ENCODE measurements at places on chromosomes 6 and 20.
A peak's percentile ranks its signal among the peaks of the same experiment; 100 is the strongest.

GRCh38 chr6:150922137-150922536 lies 56.6 kb downstream of the MTHFD1L start:
- DNase-seq, result no peak

DNA sequence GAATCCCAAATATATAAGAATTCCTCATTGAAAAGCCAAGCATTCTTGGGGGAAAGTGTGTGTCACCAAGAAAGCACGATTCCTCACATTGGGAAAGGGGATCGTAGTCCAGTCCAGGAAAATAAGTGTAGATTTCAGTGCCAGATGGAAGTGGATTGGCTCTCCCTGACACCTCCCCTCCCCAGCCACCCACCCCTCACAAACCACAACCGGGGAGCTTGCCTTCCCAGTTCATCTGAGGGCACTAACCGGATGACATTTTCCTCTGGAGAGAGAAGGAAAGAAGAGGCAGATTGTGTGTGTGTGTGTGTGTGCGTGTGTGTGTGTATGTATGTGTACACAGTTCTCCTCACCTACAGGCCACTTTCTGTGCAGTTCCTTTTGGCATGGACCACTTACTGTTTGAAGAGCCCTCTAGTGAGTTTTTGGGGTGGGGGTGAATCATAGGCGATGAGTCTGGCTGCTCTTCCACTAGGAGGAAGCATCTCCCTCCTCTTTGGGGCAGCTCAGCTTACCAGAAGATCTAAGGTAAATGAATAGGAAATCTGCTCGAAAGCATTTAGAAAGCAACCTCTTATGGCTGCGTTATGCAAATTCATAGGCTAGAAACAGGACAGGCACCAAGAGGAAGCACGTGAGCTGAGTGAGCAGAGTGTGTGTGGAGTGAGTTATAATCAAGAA lies 20.8 kb downstream of the DAAM2 start:
- DNase-seq, result no peak

- DNase-seq, result no peak
These were observed 82.0 kb upstream of the B3GAT2 start for GRCh38 chr6:71038711-71039344.

GRCh38 chr6:111381123-111381522 lies 101.9 kb downstream of the REV3L start:
- no peak for DNase-seq

DNA sequence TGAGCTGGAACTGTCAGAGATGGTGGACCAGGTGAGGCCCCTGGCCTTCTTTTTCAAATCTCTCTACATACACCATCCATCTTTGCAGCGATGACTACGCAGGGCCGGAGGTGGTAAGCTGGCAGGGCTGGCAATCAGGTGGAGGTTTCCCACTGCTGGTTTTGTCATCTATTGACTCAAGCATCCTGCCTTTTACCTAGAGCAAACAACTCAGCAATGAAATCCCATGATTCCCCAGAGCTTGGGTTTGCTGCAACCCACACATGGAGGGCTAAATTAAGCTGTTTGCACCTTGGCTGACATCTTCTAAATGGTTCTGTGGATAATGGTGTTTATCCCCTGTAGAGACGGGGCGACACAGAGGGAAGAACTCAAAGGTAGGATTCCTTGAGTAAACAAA lies 170.2 kb downstream of the SCP2D1 start:
- peak; percentile 55 for DNase-seq

GRCh38 chr6:125963817-125964216 lies 7.2 kb downstream of the HINT3 start:
- no peak for DNase-seq
